ENCODE measurements at places on chromosomes 6 and 20.
A peak's percentile ranks its signal among the peaks of the same experiment; 100 is the strongest.

DNA sequence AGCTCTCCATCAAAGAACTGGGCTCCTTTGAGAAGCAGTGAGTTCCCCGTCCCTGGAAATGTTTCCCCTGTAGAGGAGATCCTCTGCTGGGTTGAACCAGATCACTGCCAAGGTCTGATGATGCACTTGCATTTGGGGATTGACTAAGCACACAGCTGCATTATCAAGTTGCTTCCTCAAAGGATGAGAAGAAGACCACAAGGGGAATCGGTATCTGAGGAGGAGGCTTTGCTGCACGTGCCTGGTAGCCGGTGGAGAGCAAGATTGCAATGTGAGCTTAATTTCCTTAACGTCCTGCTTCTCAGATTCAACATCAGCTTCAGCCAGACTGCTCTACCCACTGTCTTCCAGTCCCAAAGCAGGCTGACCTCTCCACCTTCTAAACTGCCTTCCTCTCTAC, 128.8 kb upstream of the STMND1 start:
- no peak for DNase-seq

GRCh38 chr20:4483486-4483885, 238.2 kb upstream of the PRND start:
- no peak for DNase-seq

DNA sequence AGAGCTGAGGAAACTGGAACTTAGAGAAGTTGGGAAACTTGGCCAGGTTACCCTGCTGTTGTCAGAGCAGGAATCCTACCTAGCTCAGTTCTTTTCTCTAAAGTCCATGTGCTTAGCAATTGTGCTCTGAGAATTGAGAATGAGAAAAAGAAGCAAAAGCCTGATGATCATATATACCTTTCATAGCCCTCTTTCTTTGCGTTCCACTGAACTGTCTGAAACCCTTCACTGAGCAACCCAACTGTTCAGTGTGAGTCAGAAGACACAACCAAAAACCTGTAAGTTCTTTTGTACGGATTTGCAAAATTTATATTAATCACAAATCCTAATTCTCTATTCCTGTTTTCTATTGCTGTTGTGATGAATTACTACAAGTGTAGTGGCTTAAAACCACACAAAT, 80.6 kb downstream of the PHF3 start:
- DNase-seq, result no peak

GRCh38 chr20:59145924-59146779, 17.5 kb upstream of the ZNF831 start:
- no peak for DNase-seq

DNA sequence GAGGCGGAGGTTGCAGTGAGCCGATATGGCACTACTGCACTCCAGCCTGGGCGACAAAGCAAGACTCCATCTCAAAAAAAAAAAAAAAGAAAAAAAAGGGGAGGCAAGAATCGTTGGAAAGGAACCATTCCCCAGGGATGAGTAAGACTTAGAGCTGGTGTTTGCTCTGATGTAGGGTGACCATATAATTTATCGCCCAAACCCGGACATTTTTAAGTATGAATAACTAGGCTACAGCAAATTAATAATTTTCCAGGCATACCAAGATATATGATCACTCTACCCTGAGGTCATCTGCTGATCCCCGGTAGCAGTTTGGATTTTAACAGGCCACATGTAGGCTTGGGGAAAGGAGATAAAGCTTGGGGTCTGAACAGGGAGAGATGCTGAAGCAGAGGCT, 260.9 kb downstream of the BTBD9 start:
- no peak for DNase-seq

GRCh38 chr6:18997375-18997826, 610.3 kb downstream of the RNF144B start:
- DNase-seq, result peak; percentile 45
